ENCODE measurements at places on chromosomes 13 and 19.

- no peak for DNase-seq
Measured at GRCh38 chr13:114258589-114258988, 22.8 kb upstream of the UPF3A start.

- no peak for DNase-seq
Measured at GRCh38 chr13:113999618-113999910, 25.7 kb upstream of the C13orf46 start.

GRCh38 chr13:91307887-91308286 lies 39.6 kb upstream of the MIR17HG start:
- no peak for DNase-seq

DNA sequence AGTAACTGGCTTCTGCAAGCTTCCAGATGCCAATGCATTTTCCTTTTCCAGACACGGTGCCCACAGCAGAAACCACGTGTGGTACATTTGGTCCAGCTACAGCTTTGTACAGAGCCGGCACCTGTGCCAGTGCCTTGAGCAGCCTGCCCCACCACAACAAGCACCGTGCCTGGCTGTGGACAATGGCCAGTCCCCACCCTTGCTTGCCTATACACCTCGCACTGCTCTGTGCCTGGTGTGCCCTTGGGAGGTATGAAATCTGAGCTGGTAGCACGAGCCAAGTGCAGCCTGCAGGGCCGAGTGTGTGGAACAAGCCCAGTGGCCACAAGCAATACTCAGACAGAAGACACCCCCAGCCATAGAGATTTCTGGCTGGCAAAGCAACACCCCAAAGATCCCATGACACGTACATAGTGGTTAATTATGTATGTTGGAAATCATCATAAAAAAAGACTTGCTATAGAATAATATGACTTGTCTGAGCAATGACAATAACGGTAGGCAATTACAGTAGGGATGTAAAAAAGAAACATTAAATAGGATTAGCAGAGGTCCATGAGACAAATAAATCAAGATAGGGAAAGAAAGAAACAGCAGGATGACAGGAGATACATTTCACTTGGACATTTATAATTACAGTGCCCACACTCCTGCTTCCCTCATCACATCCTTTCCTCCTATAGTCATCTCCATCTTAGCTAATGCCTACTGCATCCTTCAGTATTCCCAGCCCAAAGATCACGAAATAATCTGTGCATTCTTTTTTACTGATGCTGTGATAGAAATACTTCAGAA lies 1399.5 kb downstream of the PCDH9 start:
- no peak for DNase-seq

GRCh38 chr13:34216256-34216655 lies 398.3 kb downstream of the RFC3 start:
- DNase-seq: no peak

DNA sequence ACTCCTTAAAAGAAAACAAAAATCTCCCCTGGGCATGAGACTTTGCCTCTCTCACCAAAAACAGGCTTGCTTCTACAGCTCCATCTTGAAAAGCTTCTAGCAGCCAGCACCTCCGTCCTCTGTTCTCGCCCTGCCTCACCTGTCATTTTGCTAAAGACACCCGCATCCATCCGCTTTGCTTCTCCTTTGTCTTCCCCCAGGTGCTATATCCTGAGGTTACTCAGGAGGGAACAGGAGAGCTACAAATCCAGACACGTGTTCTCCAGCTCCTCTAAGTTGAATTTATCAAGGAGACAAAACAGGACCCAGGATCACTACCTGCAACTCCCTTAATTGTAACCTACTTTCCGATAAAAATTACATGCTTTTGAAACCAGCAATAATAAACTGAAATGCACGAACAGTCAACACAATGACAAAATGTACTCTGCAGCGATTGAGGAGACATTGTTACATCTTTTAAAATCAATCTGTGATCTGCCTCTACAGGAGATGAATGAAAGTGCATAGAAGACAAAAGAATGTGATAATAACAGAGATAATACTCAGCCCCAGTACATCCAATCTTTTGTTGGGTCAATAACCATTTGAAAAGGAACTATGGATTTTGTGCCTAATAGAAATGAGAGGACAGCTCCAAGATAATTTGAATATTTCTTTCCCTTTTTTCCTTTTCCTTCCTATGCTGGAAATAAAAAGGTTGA lies 221.2 kb downstream of the DCLK1 start:
- DNase-seq: no peak

GRCh38 chr19:36398571-36398970 lies 19.6 kb upstream of the ZFP14 start:
- no peak for DNase-seq

DNA sequence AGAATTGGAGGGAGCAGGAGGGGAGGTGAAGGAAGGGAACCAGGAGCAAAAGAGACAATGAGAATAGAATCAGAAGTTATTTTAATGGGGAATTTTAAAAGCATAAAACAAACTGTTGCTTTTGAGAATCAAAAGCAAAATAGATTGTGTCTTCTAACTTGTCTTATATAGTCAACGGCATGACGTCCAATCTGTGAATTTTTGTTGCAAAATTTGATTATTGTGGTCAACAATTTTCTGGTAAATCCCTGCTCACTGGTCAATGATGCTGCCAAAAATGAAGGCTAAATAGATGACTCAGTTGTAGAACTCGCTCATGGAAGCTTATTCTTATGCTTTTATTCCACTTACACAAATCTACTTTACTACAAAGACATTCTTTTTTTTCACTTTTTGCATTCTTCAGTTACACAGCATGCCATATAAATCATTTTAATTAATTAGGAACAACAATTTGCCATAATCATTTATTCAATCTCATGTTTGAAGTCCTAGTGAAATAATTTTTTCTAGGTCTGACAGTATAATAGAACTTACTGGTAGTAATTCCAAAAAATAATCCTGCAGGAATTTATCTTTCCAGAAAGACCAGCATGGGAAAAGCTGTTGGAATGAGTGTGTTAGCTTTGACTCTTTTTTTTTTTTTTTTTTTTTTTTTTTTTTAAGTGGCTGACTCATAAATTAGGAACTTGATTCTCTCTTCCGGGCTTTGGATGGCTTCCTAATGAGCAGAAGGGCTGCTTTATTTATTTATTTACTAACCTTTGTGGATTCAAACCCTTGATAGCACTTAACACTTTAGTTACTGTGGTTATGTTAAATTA lies 256.9 kb downstream of the SPRY2 start:
- no peak for DNase-seq

- DNase-seq: no peak
Measured at GRCh38 chr13:52158629-52159158, 703 bp downstream of the NEK3 start.

DNA sequence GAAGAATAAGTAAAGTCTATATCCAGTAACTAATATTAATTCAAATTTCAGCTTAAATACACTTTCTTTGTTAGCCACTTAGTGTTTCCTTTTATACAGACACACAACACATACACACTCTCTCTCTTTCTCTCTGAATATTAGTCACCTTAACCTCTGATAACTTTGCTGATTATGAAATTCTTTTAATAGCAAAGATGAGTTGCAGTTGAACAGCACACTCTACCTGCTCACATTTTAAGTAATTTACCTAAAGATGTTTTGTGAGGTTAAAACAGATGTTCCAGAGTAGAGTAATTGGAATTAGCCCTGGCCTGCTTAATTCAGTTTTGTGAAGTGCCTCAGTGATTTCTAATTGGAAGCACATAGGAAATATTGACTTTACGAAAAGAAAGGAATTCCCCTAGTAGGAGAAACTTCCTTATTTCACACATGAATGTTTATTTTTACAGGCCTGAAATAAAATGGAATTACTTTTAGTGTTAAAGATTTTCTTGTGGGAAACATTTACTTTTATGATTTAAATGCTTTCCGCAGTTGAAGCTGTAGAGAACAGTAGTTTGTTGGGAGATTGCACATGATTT lies 184.3 kb downstream of the MYO16 start:
- no peak for DNase-seq

DNA sequence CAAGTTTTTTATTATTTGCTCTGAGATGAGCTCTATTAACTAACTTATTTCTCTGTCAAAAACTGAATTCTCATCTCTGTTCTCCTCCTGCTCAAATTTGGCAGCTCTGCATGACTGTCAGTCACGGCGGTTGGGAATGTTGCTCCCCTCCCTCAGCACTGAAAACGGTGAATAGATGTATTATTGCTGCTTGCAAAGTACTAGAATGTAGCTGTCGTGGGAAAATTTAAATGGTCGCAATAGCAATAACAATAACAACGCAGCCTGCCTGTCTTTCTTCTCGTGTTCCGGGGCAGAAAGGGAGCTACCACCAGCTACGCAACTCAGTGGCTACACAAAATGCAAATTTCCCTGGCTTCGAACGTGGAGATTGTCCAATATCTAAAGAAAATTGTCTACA lies 125.6 kb upstream of the FRY start:
- DNase-seq: no peak
